CD4-positive, CD25-positive, alpha-beta regulatory T cell (primary cell): ENCODE measurements at places on chromosomes 11 and 22. TPM values are rescaled to one million over a fixed set of nuclear protein-coding genes. Genes with fewer than 3 reads are reported as not detected.

DNA sequence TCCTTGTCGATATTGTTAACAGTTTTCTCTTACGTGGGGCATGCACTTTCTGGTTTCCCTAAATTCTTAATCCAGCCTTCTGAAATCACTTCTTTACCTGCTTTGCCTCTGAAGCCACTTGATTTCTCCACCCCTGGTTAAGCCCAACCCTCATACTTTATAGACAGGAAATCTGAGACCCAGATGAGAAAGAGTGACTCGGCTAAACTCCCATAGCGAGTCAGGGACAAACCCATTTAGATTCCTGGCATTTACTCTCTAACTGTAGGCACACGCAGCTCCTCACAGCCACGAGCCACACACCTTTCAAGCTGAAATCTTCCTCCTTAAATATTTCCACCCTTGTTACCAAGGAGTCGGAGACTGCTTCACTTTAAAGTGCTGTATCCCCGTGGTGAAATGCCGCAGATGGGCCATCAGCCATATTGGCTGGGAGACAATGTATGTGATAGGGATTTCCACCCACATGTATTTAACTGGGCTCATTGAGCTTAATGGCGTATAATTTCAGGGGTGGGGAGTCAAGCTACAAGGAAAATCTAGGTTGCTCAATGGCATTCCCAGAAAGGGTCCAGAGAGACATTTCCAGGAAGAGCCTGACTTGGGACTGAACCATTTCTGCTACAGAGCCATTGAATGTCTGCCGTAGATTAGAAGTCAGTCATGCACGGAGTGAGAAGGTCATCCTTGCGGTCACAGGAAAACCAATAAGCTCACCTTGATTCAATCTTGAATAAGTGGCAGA lies 49.9 kb upstream of the GRK3 start:
- DNase-seq = no peak

The HOATZ gene
- not detected for total RNA-seq

The PANX3 gene
- not detected for total RNA-seq

- no peak for DNase-seq
Measured at GRCh38 chr11:124026498-124026897, at the start of gene OR10G8. Gene OR10G8, plus strand, starts transcription at chr11:124026798. Its CDS starts 2,825 bp downstream, at chr11:124029623.

GRCh38 chr11:119093942-119094815 lies 7.5 kb downstream of the DPAGT1 start:
- peak; percentile 31 for DNase-seq

The MFNG gene
- 148 TPM for total RNA-seq

DNA sequence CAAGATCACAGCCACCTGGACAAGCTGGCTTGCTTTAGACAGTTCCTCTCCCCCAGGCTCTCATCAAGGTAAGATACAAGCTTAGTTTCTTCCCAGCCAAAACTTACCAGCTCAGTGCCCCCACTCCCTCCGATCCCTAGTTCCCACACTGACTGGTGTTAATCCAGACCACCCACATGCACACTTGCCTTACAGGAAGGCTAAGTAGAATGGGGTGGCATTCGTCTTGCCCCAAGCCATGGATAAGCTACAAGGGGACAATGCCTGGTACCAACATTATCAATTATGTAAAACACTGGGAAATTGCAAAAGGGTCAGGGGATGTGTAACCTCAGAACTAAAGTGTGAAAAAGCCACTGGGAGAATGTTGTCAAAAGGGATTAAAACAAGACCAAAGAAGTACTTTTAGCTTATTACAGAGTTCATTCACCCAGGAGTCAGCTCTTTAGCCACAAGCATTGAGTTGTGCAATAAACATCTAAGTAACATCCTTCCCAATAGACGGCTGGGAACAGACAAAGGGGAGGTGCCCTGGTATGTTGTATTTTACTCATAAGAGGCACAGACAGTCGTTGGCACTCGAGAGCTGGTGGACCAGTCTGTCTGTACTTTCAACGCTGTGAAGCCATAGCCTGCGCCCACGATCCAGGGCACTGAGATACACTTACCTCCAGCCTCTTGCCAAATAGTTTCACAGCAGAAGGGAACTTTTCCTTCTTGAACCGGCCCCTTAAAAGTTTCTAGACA lies 1.1 kb downstream of the DHCR7 start:
- no peak for DNase-seq

The OR51I1 gene
- total RNA-seq = not detected

The KCNQ1 gene
- 13.4 TPM for total RNA-seq

DNA sequence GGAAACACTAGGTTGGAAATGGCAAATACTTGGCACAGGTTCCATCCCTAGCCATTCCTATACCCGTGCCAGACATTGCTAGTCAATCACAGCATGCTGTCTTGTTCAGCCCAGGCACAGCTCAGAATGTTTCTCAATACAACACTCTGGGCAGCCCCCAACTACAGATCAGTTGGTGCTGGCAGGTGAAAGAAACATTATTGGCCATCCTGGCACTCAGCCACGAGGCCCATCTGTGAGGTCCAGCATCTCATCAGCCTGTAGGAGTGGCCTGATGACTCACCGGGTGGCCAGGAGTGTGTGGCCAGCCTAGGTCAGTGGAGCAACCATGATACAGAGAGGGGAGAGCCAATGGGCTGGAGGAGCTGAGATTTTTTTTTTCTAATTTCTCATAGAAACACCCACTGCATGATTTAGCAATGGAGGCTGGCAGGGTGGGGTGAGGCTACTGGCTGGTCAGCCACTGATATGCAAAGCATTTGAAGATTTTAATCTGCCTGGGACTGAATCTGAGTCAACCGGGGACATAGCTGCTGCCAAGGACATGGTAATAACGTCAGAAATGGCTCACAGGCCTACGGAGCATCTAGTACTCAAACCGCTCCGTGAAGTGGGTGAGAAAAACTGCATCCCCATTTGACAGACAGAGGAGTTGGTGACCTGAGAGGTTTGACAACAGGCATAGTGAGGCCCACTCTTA lies 5.4 kb downstream of the MYO18B start:
- DNase-seq = no peak

DNA sequence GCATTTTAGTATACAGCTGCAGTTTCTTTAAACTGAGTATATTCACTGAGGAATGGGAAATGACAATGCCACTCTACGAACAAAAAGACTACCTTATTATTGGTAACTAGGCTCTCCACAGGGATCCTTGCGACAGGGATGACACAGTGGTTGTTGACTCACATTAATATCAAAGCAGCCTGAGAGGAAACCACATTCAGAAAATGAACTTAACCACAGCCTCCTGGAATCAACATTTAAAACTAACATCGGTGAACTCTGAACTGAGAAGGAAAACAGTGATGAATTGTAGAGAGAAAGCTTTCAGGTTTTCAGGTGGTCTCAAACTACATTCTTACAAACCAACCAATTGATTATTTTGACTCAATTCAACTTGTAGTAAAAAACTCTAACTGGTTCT lies 90.3 kb upstream of the MTMR2 start:
- DNase-seq = peak; percentile 64

DNA sequence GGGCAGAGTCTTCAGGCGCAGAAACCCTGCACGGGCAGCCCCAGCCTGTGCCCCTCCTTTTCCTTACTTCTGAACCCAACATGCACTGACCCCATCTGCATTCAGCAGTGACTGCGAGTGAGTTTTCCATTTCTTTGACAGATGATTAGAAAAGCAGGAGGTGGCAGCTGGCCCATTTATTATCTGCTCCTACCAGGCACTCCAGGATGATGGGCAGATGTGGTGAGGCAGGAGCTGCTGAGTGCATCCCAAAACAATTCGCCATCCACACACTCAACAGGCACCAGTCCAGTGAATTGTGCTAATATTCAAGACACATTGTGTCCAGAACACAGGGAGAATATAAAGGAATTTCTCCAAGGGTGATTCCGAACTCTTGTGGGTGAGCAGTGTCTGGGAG lies 208.5 kb downstream of the TENM4 start:
- no peak for DNase-seq

The HRAS gene
- total RNA-seq = 35.0 TPM

The DNAJB7 gene
- not detected for total RNA-seq

GRCh38 chr22:33461698-33462434 lies 403.7 kb upstream of the SYN3 start:
- no peak for DNase-seq

- no peak for DNase-seq
Measured at GRCh38 chr22:39296535-39296934, 22.9 kb downstream of the RPL3 start.

The CHRM1 gene
- total RNA-seq = not detected

GRCh38 chr11:117392001-117392690 lies 64.5 kb downstream of the CEP164 start:
- no peak for DNase-seq

The RIMBP3B gene
- not detected for total RNA-seq

GRCh38 chr11:57871231-57871630 lies 109.6 kb downstream of the CTNND1 start:
- DNase-seq = no peak

- DNase-seq = no peak
Measured at GRCh38 chr22:25689631-25690030, 52.4 kb upstream of the MYO18B start.

DNA sequence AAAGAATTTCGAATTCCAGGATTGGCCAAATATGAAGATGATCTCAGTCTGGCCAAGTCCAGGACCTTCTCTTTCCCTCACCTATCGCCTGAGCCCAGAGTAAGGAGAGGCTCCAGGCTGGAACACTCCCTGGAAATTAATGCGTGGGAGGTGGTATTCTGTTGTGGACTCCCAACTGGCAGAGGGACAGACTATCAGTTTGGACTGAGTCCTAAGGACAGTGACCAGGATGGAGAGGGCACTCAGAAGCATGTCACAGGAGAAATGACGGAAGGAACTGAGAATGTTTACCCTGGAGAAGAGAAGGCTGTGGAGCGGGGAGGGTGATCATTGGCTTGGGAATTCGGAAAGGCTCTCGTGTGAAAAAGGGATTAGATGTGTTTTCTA lies 84.4 kb downstream of the RPL27A start:
- no peak for DNase-seq

DNA sequence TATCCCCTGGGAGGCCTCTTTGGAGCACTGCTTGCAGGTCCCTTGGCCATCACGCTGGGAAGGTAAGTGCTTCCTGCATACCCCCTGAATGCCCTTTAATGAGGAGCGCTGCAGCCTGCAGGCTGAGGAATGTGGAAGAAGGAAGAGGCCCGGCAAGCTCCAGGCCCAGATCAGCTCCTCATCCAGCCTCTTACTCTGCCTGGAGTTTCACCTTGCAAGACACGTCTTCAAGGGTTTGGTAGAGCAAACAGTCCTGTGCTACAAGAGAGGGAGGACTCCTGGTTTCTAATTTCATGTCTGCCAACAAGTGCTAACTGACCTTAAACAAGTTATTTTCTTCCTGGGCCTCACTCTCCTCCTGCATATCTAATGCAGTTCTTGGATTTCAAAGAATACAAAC lies 10.9 kb downstream of the SLC2A11 start:
- DNase-seq = no peak

The OR5J2 gene
- not detected for total RNA-seq

DNA sequence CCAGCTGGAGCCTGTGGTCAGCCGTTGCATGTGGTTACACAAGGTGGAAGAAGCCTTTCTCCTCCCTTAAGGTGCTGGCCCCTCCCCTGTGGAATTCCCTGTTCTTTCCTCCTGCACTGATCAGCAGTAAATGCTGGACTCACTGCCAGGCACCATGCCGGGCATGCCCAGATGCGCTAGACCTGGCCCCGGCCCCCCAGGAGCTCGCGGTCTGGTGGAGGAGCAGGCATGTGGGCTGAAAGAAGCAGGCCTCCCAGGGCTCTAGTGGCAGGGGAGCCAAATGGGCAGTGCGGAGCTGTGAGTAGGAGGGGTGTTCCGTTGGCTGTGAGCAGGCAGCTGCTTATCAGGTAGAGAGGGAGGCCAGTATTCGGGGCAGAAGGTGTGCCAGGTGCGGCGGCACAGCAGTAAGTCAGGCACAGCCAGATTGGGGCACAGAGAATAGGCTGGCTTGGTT lies 10.2 kb downstream of the DGKZ start:
- no peak for DNase-seq

The SPINDOC gene
- total RNA-seq = 11.1 TPM

- peak; percentile 20 for DNase-seq
Measured at GRCh38 chr11:65744026-65744698, 23.6 kb upstream of the RNASEH2C start.

DNA sequence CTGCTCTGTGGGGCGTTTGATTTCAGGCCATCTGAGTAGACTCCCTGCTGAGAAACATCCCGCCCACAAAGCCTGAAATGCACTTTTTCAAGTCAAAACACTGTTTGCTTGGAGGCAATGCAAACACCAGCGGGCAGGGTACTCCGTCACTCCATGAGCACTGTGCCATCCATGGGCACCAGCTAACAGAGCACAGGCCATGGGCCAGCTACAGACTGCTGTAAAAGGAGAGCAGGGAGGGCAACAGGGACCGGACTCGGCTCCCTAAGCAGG lies 16.6 kb upstream of the EFCAB6 start:
- no peak for DNase-seq

DNA sequence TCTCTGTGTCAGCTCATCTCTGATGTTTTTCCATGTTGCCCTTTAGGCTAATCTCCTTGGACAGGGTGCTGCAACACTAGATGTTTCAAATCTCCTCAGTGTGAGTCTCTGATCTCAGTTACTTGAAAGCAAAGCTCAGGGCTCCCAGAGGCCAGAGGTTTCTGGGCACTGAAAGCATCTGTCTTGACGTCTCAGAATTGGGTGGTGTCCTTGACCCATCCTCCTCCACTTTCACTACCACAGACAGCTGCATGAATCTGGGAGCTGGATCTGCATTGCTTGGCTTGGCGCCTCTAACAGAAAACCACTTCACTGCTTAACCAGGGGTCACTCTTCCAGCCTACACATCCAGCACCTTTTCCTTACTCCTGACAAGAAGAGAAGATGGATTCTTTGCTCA lies 399.4 kb downstream of the NXPE2 start:
- no peak for DNase-seq

The HTR3B gene
- total RNA-seq = not detected
